ENCODE measurements at places on chromosomes 3 and 15. TPM values are rescaled to one million over a fixed set of nuclear protein-coding genes. Genes with fewer than 3 reads are reported as not detected.

DNA sequence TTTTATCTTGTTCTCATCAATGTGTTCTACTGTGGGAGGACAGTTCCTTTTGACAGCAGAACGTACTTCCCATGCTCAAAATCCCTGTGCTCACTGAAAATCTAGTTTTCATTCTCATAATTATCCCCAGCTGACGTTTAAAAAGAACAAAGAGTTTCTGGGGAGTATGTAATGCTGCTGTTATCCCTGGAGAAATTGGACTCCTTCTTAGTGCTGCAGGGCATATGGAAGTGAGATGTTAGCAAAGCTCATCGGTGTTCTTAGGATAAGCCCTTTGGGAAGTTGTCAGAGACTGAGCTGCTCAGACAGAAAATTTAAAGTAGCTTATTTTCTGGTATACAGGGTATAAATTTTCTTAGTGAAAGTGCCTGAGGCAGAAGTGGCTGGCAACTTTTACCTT is 66.5 kb downstream of the CDAN1 start:
- no peaks in the 10 kb centered on the region for H3K4me1 ChIP-seq
- no peak overlapping the region for H3K27ac ChIP-seq
- peaks cover 22% of the 10 kb centered on the region for H3K36me3 ChIP-seq
- no peak for DNase-seq

DNA sequence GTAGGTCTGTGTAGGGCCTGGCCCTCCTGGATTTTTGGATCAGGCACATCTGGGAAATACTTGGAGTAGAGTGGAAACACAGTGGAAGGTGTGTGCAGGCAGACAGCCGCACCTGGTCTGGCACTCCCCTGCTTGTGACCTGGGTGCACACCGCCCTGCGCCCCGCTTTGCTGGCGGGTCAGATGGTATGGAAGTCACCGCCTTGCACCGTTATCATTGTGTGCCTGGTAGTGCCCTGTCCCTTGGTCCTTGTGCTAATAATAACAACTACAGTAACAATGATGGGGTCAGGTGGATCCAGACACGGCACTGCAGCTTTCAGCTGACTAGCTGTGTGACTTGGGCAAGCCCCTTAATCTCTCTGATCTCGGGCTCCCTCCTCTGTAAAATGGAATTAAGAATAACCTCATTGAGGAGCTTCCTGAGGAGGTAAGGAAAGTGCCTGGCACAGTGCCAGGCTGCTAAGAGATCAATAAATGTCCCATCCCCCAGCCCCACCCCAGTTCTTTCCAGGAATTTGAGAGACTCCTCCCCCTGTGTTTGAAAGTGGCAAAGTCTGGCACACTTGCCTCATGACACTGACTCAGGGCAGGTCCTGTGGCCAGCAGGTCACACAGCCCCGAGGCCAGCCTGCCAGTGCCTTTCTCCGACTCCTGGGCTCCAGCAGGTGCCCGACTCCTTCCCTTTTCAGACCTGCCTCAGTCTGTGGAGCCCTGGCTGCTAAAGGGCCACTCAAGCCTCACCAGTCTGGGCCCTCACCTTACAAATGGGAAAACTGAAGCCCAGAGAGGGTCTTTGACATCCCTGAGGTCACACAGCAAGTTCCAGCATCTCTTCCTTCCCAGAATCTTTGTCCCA is 9.8 kb downstream of the ISG20 start:
- peak overlapping the region; percentile 45 for H3K4me3 ChIP-seq
- no peaks in the 10 kb centered on the region for H3K27me3 ChIP-seq

- peaks cover 14% of the 10 kb centered on the region for H3K4me1 ChIP-seq
- no peaks in the 10 kb centered on the region for H3K36me3 ChIP-seq
- H3K27me3 ChIP-seq: no peaks in the 10 kb centered on the region
- no peak overlapping the region for H3K27ac ChIP-seq
Observed at GRCh38 chr3:141275032-141275422, 43.4 kb downstream of the PXYLP1 start.

DNA sequence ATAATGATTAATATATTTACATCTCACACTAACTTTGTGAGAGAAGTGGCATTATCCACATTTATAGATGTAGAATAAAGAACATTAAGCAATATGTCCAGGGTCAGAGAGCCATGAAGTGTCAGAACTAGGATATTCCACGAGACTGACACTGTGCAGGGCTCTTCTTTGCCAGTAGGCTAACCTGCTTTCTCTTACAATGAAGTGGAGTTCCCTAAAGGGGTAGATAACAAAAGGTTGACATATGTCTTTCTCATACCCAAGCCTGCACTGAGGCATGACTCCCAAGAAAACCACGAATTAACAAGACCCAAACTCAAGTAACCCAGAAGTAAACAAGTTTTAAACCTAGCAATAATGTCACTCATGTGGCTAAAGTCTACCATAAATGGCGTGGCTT is 191.5 kb upstream of the SLC2A2 start:
- no peak overlapping the region for H3K4me3 ChIP-seq
- H3K27ac ChIP-seq: no peak overlapping the region
- DNase-seq: no peak

GRCh38 chr15:63277893-63278456 is 570 bp downstream of the APH1B start:
- H3K27ac ChIP-seq: peak overlapping the region; percentile 51
- peaks cover 14% of the 10 kb centered on the region for H3K4me1 ChIP-seq
- peak overlapping the region; percentile 66 for H3K4me3 ChIP-seq
- H3K36me3 ChIP-seq: peaks cover 3% of the 10 kb centered on the region

- H3K36me3 ChIP-seq: no peaks in the 10 kb centered on the region
- H3K4me1 ChIP-seq: no peaks in the 10 kb centered on the region
- H3K27me3 ChIP-seq: no peaks in the 10 kb centered on the region
- no peak overlapping the region for H3K27ac ChIP-seq
Observed at GRCh38 chr3:385151-385550, 188.6 kb downstream of the CHL1 start.

- no peak overlapping the region for H3K27ac ChIP-seq
- H3K4me3 ChIP-seq: no peak overlapping the region
- H3K27me3 ChIP-seq: peaks cover 3% of the 10 kb centered on the region
- no peaks in the 10 kb centered on the region for H3K4me1 ChIP-seq
- H3K36me3 ChIP-seq: no peaks in the 10 kb centered on the region
Observed at GRCh38 chr3:181899702-181900101, 188.0 kb downstream of the SOX2 start.

DNA sequence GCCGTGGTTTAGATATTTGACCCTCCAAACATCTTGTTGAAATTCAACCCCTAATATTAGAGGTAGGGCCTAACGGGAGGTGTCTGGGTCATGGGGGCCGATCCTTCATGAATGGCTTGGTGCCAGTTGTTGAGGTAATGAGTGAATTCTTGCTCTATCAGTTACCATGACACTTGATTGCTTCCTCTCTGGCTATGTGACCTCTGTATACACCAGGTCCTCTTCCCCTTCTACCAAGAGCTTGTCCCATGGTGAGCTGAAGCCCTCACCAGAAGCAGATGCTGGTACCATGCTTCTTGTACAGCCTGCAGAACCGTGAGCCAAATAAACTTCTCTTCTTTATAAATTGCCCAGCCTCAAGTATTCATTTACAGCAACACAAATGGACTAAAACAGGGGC is 41.8 kb upstream of the TIPARP start:
- H3K4me1 ChIP-seq: peaks cover 20% of the 10 kb centered on the region
- DNase-seq: no peak
- H3K4me3 ChIP-seq: no peak overlapping the region

DNA sequence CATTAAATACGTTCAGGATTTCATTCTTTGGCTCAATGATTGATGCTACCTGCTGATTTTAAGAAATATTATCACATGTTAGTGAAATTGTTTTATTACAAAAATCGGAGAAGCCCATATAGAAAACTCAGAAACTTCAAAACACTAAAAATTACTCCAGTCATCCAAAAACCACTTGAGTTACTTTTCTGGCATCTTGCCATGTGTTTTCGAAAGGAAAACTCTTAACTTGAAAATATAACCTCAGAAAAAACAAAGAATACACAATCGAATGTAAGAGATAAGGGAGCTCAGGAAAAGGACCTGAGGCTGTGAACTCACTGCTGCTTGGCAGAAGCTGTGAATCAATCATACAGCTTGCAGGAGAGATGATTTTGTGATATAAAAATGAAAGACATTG is 151.3 kb upstream of the SLITRK3 start:
- H3K4me3 ChIP-seq: no peak overlapping the region
- DNase-seq: no peak
- no peaks in the 10 kb centered on the region for H3K36me3 ChIP-seq
- H3K27me3 ChIP-seq: no peaks in the 10 kb centered on the region

GRCh38 chr3:51581524-51581923 is 43.0 kb downstream of the RAD54L2 start:
- peaks cover 7% of the 10 kb centered on the region for H3K36me3 ChIP-seq
- H3K4me3 ChIP-seq: no peak overlapping the region
- no peak overlapping the region for H3K27ac ChIP-seq

DNA sequence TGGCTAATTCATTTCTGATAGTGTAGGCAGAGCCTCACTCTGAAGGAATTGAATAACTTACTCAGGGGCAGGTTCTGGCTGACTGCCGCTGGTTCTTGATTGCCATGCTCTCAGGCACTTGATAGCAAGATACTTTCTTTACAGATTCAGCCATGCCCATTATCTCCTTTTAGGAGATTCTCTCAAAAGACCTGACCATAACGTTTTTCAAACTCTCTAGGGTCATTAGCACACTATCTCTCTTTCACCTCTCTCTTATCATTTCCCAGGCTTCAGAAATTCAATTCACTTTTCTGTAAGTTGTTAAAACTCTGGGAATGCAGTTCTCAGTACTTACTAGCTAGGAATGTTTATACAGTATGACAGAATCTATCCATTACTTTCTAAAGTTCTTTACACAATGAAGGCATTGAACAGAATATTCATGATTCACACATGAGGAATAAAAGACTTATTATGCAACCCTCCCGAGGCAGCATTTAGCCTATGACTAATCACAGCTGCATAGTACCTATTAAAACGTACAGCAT is 850.3 kb upstream of the CADM2 start:
- H3K4me3 ChIP-seq: peak overlapping the region; percentile 35
- H3K4me1 ChIP-seq: peaks cover 22% of the 10 kb centered on the region
- H3K27me3 ChIP-seq: no peaks in the 10 kb centered on the region

- no peak for DNase-seq
- H3K27ac ChIP-seq: no peak overlapping the region
- H3K4me1 ChIP-seq: no peaks in the 10 kb centered on the region
- H3K4me3 ChIP-seq: no peak overlapping the region
- no peaks in the 10 kb centered on the region for H3K36me3 ChIP-seq
Observed at GRCh38 chr15:77856705-77857346, 220.7 kb downstream of the TBC1D2B start.

DNA sequence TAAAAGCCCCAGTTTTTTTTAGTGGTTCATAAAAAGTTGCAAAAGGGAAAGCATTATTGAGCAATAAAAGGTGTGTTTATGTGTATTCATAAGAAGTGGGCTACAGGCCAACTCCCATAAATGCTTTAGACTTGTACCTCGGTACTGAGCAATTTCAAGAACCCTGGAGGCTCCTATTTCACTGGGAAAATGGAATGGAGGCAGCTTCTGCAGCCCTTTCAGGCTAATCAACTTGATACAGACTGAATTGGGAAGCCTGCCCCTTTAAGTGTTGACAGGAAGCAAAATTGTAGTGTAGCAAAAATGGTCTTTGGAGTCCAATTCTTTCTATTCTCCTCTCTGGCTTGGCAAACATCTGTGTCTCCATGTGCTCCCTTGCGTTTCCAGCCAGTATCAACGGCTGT is 118.8 kb downstream of the ECT2 start:
- H3K27me3 ChIP-seq: no peaks in the 10 kb centered on the region
- H3K4me1 ChIP-seq: no peaks in the 10 kb centered on the region
- no peak for DNase-seq

DNA sequence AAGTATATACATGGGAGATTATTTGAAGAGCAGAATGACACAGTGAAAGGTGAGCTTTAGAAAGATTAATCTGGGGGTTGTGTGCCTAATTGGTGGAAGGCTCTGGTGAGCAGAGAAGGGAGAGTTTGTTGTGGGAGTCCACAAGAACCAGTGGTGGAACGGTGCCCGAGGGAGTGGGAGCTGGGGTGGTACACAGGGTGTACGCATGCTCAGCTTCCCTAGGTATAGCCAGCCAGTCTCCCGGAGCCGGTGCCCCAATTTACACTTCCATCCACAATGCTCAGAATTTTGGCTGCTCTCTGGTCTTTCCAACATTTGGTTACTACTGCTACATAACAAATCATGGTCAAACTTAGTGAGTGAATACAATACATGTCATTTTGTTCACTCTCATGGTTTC is 92.5 kb downstream of the MITF start:
- H3K4me1 ChIP-seq: no peaks in the 10 kb centered on the region
- no peaks in the 10 kb centered on the region for H3K36me3 ChIP-seq
- no peaks in the 10 kb centered on the region for H3K27me3 ChIP-seq
- no peak for DNase-seq
- no peak overlapping the region for H3K27ac ChIP-seq

ARL14 gene
- 0.22 TPM for total RNA-seq

AHSG gene
- total RNA-seq: not detected

RARB gene
- 0.29 TPM for total RNA-seq

COL8A1 gene
- total RNA-seq: 118 TPM

A4GNT gene
- total RNA-seq: not detected

CD276 gene
- 220 TPM for total RNA-seq

TMC3 gene
- 0.22 TPM for total RNA-seq

Measured in astrocyte (in vitro differentiated cells and primary cell).